Vagina (tissue), 2 donors: ENCODE measurements at places on chromosomes 6 and 20. TPM values are rescaled to one million over a fixed set of nuclear protein-coding genes. Genes with fewer than 3 reads are reported as not detected.

Gene RIPOR3
- total RNA-seq = 38.1 TPM

Gene ARID1B
- total RNA-seq = 141 TPM

Gene ADGRF4
- 10.1 TPM for total RNA-seq

Gene KCNK5
- 16.7 TPM for total RNA-seq

Gene PRDM13
- total RNA-seq = not detected

Gene DAAM2
- 22.1 TPM for total RNA-seq

Gene SDHAF4
- 5.6 TPM for total RNA-seq

Gene RFX6
- not detected for total RNA-seq

Gene HLA-DPA1
- total RNA-seq = 82.3 TPM

Gene MUCL3
- 0.49 TPM for total RNA-seq

Gene CST1
- total RNA-seq = not detected

Gene LY6G6C
- not detected for total RNA-seq

Gene ADGRF5
- total RNA-seq = 10.3 TPM

Gene PI16
- total RNA-seq = 88.6 TPM

Gene SYS1
- 44.9 TPM for total RNA-seq

Gene HLA-DOA
- 30.2 TPM for total RNA-seq

Gene PSMA7
- total RNA-seq = 319 TPM

Gene MAS1
- total RNA-seq = 0.49 TPM

Gene SEL1L2
- not detected for total RNA-seq
